ENCODE measurements at places on chromosomes 2 and 18. TPM values are rescaled to one million over a fixed set of nuclear protein-coding genes. Genes with fewer than 3 reads are reported as not detected.

GRCh38 chr2:11118761-11119160, 36.5 kb upstream of the SLC66A3 start:
- DNase-seq: no peak

DNA sequence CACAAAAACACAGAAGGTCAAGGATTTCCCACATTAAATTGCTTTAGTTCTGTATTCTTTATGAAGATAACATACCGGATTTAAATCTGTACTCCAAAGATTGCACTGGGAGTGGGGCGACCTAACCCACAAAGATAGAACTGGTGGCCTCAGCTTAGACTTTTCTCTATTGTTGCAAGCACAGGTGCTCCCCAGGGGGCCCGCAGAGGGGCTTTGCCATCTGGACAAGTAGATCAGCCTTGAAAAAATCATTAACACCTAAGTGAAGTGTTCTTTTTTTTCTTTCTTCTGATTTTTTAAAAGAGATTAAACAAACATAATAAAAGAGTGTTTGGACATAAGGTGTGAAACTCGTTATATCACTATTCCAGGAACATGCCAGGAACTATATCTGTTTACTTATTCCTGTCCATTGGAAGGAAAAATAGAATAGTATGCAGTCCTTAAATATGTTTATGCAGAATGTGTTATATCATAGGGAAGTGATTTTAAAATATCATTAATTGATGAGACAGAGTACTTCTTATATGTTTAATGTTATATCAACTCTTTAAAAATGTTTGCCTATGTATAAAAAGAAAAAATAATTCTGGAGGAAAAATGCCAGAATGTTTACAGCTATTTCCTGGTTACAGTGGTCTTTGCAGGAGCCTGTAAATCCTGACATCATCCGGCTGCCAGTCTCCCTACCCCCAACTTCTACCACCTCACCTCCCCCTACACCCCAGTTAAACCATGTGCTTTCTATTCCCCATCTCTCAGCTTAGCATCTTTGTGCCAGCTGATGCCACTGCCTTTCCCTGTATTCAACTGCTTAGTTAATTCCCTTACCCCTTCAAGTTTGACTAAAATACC, 679.2 kb downstream of the CNTNAP5 start:
- peak; percentile 62 for DNase-seq

GRCh38 chr2:9912468-9912867, 39.0 kb upstream of the GRHL1 start:
- DNase-seq: no peak

GRCh38 chr2:109232909-109233308, 103.9 kb downstream of the SH3RF3 start:
- DNase-seq: no peak

DNA sequence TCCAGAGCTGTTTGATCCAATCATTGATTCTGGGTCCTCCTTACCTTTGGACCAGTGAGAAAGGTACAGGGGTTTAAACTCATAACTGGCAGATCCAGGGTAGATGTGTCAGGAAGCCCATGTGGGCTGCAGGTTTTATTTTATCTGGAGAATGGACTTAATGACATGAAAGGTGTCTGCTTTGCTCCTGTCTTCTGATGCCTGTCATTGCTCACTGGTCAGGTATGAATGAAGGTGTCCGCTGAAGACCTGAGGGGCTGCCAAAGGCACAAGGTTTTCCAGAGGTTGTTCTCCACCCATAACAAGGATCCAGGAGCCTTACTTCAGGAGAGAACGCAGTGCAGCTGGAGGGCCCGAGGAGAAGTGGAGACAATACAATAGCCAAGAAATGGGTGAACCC, 74.2 kb downstream of the CHRNA1 start:
- DNase-seq: no peak

- no peak for DNase-seq
Observed at GRCh38 chr2:200486529-200486928, 23.3 kb downstream of the KCTD18 start.

DNA sequence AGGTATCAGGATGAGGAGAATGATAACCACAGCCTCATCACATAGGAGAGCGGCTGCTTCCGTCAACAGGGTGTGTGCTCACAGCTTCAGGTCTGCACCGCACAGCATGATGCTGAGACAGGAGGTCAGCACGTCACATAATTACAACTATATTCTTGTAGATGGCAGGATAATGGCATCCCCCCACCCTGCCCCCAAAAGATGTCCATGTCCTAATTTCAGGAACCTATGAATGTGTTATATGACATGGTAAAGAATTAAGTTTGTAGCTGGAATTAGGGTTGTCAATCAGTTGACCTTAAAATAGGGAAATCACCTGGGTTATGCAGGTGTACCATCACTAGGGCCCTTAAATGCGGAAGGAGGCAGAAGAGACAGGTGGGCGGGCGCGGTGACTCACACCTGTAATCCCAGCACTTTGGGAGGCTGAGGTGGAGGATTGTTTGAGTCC, 73.9 kb downstream of the ARL4C start:
- no peak for DNase-seq

GRCh38 chr18:66792466-66792865, 188.6 kb upstream of the CDH19 start:
- DNase-seq: no peak

DNA sequence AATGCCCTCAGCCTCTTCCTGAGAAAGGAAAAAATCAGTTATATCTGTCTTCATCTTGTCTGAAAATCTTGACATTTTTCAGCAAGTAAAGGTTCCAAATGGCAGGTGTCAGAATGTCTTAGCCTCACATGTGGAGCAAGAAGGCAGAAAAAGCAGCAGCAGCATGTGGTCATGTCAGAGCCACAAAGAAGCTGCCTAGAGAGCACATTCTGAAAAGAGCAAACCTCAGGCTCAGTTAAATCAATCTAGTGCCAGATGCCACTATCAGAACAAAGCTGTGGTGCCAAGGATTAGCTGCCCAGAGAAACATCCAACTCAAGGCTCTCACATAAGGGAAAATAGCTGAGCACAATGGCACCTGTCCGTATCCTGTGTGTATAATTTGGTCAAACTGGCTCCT, 105.9 kb downstream of the SRBD1 start:
- DNase-seq: no peak

- no peak for DNase-seq
Observed at GRCh38 chr2:75565472-75566462, 5.0 kb upstream of the EVA1A start.

DNA sequence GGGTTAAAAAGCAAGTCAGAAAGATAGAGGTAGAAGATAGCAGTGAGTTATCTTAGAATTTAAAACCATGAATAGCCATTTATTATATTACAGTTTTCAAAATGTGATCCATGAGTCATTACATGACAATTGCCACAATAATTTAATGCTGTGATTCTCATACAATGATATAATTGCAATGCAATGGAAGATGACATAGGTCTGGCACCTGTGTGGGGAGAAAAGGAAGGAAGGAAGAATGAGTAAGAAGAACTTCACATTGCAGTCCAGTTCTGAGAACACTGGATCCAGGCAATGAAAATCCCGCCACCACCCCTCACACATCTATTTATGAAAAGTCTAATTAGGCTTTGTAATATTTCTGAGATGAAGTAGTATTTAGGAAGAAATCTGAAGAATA, 738.1 kb upstream of the LINC00305 start:
- no peak for DNase-seq

DNA sequence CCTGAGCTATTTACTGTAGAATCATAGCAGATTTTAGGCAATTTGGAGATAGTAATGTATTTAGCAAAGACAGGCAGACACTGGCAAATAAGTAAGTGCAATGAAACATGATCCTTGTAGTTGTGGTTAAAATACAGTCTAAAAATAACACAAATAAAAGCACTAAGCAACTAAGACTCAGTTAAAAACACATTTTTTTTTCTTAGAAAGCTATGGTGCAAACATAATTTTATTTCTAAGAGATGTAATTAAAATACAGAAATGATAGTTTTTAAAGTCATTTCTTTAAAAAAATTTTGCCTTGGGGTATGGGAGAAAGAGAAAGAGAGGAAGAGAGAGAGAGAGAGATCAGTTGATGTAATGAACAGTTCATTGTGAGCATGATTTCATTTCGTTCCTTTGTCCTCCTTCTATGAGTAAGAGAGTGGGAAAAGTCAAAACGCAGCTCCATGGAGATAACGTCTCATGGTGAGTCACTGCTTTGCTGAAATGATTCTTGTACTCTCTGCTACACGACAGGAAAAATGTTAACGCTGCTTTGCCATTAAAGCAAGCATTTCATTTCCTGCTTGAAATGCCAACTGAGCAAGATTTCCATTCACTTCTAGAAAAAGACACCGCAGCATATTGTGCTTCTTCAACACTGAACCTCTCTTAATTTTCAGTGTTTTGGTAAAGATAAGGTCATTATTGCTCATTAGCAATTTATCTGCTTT, 61.3 kb upstream of the PGAP1 start:
- peak; percentile 86 for DNase-seq

- no peak for DNase-seq
Observed at GRCh38 chr2:217656316-217656715, 346.5 kb downstream of the TNS1 start.

DNA sequence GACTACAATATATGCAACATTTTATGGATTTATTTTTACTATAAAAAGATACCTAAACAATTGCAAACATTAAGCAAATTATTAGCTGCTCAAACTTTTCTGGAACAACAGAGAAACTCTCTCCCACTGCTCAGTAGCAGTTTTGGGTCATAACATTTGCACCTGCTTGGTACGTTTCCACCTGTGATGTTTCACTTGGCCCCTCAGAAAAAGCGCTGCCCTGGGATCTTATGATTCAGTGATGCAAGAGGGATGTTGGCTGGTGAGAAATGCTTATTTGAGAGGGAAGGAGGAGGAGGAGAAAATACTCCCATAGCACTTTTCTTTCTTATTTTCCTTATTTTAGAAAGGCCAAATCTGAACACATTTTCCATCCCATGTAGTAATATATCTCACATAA, 9.2 kb downstream of the IRS1 start:
- no peak for DNase-seq

- no peak for DNase-seq
Observed at GRCh38 chr2:64062840-64063239, 43.6 kb upstream of the VPS54 start.

GRCh38 chr2:17495590-17495989, 22.6 kb downstream of the RAD51AP2 start:
- no peak for DNase-seq

DNA sequence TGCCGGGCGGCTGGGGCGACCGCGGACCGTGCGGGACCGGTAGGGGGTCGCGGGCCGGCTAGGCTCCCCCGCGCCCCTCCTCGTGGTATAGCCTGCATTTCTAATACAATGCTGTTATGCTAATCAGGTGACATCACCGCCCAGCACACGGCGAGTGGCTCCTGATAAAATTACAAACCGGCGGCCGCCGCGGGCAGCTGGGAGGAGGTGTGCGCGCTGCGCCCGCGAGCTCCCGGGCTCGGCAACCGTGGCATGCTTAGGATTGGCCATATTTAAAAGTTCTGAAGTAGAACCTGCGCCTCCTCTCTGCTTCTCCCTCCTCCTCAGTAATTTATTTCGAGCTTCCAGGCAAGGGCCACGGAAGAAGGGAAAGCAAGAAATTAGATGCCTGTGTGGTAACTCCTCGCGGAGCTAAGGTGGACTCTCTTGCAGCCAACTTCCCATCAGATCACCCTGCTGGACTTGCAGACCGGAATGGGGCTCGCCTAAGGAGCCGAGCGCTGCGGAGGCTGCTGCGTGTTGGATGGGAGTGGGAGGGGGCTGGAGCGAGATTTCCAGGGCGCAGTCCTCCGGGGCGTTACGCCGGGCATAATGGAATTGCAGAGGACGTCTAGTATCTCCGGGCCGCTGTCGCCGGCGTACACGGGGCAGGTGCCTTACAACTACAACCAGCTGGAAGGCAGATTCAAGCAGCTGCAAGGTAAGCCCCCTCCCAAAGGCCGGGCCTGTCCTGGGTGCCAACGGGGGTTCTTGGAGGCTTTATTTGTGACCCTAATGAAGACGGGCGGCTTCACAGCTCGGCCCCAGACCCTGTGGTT, 102.3 kb downstream of the SPTBN1 start:
- DNase-seq: peak; percentile 72

- DNase-seq: no peak
Observed at GRCh38 chr2:204104811-204105210, 168.2 kb downstream of the ICOS start.

GRCh38 chr2:184004948-184005672, 593.2 kb upstream of the ZNF804A start:
- DNase-seq: no peak

DNA sequence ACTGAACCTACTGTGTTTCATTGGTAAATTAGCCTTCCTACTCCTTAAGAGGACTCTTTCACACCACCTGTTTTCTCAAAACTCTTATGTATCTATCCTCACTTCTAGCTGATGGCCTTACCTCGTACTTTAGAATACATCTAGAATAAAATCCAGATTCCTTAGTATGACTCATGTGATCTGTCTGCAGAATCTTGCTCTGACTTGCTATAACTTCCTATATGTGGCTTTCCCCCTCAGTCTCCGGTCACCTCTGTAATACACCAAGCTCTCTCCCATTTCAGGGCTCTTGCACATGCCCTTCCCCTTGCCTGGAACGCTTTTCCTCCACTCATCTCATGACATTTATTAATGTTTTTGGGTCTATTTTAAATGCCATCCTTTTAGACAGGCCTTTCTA, 95.6 kb upstream of the LHCGR start:
- no peak for DNase-seq

DNA sequence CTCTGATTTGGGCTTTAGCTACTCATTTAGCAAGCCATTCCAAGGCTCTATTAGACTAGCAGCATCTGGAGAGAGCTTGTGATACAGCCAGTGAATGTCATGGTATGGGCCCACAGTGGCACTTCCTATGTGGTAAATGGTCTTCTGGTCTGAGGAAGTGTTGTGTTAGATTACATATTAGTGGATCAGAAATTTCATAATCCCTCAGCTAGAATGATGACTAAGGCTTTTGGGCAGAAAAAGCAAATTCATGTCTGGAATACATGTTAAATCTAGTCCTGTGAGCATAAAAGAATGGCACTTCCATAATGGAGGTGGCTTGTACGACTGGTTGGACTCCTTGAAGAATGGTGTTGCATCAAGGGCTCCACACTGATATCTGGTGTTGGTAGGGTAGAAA, 436.8 kb upstream of the CWC22 start:
- no peak for DNase-seq

MOGAT1 gene
- 0.08 TPM for polyA plus RNA-seq

TMBIM1 gene
- polyA plus RNA-seq: 92.1 TPM

HOXD12 gene
- polyA plus RNA-seq: not detected

STPG4 gene
- 0.12 TPM for polyA plus RNA-seq

B3GNT7 gene
- 22.2 TPM for polyA plus RNA-seq

MYCN gene
- polyA plus RNA-seq: 0.23 TPM

ZNF512 gene
- 12.2 TPM for polyA plus RNA-seq

ZNF396 gene
- 2.4 TPM for polyA plus RNA-seq

FLACC1 gene
- polyA plus RNA-seq: 1.0 TPM
